Hematopoietic multipotent progenitor cell (in vitro differentiated cells): ENCODE measurements at places on chromosomes 11 and 22.

DNA sequence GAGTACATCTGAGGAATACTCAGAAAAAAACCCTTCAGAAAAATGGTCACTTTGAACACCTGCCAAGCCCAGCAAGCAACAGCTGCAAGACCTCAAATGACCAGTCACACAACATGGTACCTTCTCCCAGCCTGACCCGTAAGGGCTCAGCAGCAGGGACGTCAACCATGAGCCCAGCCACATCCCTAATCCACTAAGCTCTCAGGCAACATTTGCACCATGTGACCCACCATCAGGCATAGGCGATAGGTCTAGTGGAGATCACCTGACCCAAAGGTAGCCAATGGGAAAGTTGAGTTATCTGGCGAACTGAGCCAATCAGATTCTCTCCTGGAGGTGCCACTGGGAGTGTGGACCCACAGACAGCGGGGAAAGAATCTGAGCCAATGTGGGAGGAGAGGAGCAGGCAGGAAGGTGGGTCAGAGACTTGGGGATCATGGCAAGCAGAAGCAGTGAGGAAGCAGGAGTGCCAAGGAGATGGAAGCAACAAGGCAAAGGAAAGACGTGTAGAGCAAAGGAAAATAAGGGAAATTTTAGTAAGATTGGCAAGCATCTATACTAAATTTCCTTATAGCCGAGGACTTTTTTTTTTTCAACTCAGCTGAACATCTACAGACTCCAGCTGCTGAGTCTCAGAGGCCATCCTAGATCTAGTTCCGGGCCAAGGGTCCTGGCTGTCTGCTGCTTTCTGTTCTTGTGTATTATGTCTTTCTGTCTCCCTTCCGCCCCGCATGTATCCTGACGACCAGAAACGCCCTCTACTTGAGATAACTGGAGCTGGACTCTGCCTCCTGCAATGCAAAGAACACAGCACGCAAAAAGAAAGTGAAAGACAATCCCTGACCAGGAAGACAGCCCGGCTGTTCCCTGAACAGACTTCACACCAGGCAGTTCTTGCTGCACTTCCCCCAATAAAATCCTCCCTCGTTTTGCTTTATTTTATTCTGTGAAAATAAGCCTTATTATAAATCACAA is 11.0 kb upstream of the PLAAT2 start:
- DNase-seq: no peak

GRCh38 chr11:60984636-60985035 is 13.2 kb downstream of the CD6 start:
- DNase-seq: no peak

GRCh38 chr22:24142831-24143230 is 38.5 kb upstream of the SUSD2 start:
- DNase-seq: no peak

DNA sequence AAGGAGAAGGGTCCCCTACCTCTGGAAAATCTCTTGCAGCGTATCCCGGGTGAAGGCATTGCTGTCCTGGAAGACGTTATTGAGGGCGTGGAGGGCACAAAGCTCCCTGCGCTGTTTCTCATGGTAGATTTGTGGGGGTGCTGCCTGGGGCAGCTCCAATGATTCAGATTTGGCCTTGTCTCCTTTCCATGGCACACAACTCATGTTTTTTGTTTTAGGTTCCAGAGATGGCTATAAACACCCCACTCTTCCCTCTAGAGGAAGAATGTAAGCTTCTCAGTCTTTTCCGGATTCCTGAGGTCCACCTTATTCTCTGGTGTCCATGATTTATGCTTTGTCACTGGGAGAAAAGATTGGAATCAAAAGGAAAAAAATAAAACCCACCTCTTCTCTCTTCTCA is 959 bp downstream of the JOSD1 start:
- no peak for DNase-seq

DNA sequence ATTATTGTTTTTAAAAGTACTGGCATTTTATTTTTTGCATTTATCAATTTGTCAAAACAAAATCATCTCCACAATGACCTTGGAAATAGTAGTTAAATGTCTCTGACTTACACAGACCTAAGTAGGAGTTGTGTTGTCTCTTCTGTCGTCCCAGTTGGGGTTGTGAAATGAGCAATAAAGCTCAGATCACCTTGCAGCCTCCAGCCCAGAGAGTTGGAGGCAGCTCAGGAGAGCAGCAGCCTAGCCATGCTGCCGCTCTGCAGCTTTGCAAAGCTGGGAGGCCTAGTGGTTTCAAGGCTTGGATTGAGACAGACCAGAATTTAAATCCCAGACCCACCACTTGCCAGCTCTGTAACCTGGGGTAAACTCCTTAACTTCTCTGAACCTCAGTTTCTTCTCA is 65.2 kb upstream of the CRYBB3 start:
- DNase-seq: no peak

DNA sequence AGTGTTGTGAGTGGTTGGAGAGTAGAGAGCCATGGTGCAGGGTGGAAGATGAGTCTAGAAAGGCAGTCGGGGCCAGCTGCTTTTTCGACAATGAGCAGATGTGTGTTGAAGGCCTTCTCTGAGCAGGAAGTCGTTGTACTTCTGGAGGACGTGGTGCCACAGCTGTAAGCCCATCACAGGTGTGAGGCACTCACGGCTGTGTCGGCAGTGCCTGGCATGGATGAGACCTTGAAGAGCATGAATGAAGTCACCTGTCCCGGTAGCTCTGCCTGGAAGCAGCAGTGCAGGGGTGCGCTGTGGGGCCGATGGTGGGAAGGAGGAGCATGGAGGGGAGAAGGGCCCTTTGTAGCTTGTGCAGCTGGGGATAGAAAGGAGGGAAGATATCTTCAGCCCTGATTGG is 165.2 kb downstream of the PKNOX2 start:
- DNase-seq: no peak

GRCh38 chr11:106925245-106925644 is 93.0 kb downstream of the GUCY1A2 start:
- no peak for DNase-seq

DNA sequence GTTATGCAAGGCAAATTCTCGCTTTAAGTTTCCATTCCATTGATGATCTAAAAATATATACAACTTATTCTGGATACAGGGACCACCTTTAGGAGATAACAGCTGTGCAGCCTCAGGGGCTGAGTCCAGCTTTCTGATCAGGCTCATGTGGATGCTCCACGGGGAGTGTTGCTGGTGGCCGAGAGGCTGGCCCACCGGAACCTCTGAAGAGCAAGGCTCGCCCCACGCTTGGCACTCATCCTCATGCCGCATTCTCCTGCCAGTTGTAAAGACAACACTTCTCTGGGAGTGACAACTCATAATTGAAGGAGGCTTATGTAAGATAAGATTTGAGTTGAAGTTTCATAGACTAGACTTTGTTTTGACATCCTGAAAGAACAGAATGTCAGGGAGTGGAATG is 123.5 kb downstream of the MPPED1 start:
- no peak for DNase-seq

DNA sequence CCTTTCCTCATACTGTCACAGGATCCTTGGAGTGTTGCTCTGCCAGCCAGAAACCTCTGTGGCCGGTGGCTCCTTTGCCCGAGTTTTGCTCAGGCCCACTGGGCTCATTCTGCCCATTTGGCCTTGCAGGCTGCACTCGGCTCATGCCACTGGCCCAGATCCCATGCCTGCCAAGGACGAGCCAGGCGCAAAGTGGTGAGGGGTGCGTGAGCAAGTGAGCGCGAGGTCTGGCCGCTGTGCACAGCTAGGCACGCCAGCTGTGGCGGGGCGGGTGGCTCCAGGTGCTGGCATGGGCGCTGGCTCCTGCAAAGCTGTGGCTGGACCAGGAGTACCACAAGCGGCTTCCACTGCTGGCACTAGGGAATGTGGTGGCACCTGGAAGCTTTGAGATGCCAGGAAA is 2.8 kb upstream of the RNF141 start:
- DNase-seq: no peak

DNA sequence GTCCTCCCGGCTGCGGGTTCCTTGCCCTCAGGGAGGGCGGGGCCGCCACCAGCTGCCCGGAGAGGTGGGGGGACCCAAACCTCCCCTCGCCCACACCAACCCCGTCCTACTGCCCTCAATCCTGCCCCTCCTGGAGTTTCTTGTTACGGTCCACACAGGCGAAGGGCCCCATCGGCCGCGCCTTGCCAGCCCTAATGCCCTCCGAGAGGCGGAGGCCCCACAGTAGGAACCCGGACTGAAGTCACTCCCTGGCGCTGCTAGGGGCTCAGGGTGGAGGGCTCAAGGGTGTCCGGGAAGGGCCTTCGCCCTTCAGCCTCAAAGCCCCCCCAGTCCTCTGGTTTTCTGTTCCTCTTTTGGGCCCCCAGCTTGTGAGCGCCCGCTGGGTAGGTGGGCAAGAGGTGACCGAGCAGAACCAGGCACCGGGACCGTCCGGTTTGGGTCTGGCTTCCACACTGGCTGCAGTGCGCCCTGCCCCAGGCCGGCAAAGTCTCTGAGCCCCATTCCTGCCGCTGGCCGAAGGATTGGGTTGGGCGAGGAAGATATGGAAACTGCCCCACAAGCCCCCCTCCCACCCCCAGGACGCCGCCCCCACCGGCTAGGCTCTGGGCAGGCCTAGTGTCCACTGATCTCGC is 24.5 kb downstream of the DUSP8 start:
- no peak for DNase-seq

- peak; percentile 27 for DNase-seq
Observed at GRCh38 chr11:67576735-67577475, 6.7 kb upstream of the GSTP1 start.

DNA sequence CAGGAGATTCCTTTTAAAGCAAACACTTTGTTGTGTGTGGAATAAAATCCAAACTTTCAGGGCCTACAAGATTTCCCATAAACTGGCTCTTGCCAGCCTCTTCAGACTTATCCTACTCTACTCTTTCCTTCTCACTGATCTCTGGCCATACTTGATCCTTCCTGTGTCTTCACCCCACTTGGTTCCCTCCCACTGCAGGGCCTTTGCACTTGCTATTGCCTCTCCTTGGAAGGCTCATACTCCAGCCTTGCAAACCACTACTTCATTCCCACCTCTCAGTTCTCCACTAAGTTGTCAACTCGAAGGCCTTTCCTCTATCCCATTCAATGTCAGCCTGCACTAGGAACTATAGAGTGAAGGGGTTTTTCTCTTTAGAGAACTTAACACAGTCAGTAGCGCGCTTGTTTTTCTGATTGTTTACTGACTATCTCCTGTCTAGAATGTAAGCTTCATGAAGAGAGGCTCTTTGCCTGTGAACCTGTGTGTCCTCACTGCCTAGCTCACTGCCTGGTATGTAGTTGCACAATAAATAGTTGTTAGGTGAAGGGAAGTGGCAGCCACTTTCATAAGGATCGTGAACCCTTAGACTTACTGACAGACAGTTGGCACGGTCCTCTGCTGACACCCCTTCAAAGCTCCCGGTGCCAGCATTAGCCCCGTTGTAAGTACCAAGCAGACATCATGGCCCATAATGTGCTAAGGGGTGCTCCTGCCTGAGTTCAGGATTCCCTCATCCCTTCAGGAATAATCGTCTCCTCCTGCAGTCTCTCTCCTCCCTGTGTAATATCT is 833 bp upstream of the ME3 start:
- DNase-seq: no peak

DNA sequence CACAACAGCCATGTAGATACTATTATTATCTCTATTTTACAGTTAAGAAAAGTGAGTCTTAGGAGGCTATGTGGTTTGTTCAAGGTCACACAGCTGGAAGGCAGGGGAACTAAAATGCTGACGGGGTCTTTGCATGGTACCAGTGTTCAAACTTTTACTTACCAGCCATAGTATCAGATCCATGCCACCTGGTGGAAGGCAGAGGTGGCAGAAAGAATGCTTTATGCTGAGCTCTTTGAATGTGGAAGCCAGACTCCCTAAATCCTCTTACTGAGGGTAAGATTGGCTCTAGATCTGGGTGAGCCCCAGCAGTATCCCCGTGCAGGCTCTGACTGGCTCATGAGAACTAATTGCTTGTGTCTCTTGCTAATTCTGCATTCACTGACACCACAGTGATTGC is 54.3 kb upstream of the NAV2 start:
- DNase-seq: no peak

GRCh38 chr11:92681586-92681985 is 287.9 kb upstream of the MTNR1B start:
- DNase-seq: no peak
